ENCODE measurements at places on chromosomes 2 and 18. TPM values are rescaled to one million over a fixed set of nuclear protein-coding genes. Genes with fewer than 3 reads are reported as not detected.

DNA sequence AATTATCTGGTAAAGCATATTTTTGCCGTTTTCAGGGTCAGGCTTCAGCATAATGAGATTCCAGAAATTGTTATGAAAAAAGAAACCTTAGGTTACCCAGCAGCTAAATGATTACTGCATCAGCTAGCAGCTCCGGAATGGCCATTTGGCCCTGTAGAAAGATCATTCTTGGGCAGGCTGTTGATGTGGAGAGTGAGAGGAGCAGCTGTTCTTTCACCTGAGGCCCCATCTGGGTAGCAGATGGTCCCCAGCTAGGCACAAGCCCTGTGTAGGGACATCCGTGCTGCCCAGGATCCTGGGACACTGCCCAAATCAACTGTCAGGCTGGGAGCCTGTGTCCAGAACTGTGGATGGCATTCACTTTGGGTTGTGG, 61.8 kb downstream of the NEDD4L start:
- no peak for DNase-seq

DNA sequence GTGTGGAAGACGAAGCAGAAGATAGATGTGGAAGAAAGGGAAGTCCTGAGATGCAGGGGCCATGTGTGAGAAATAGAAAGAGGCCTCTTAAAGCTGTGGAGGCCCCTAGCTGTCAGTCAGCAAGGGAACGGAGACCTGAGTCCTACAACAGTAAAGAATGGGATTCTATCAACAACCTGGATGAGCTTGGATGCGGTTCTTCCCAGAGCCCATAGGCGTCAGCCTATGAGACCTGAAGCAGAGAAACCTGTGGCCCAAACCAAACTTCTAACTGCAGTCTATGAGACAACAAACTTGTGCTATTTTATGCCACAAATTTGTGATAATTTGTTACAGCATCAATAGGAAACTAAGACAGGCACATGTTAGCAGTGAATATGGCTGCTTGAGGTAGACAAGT, 583.7 kb downstream of the ADCYAP1 start:
- DNase-seq, result no peak

GRCh38 chr18:32257084-32257785, 67.4 kb downstream of the MEP1B start:
- no peak for DNase-seq

GRCh38 chr2:3571284-3571683, 3.8 kb upstream of the RPS7 start:
- no peak for DNase-seq

GRCh38 chr2:240505910-240506309, 51.9 kb downstream of the ANKMY1 start:
- no peak for DNase-seq

- no peak for DNase-seq
Measured at GRCh38 chr2:182503886-182504285, 77.0 kb upstream of the PDE1A start.

DNA sequence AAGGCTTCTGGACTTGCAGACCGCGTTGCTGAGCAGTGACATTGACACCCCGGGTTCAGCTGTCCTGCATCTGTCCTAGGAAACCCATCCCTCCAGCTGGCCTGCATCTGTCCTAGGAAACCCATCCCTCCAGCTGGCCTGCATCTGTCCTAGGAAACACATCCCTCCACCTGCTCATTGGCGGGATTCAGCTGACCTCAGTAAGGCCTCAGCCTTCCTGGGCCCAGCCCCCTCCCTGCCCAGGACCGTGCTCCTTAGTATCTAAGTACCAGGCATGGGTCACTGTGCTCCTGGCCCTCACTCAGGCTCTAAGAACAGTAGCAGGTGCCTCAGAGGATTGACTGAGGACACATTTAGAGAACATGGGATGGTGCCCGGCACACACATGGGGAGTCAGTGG, 1.2 kb downstream of the MLPH start:
- no peak for DNase-seq

- no peak for DNase-seq
Measured at GRCh38 chr2:8515864-8516533, 165.9 kb upstream of the ID2 start.

- DNase-seq, result no peak
Measured at GRCh38 chr2:220356076-220356475, 728.6 kb downstream of the SLC4A3 start.

DNA sequence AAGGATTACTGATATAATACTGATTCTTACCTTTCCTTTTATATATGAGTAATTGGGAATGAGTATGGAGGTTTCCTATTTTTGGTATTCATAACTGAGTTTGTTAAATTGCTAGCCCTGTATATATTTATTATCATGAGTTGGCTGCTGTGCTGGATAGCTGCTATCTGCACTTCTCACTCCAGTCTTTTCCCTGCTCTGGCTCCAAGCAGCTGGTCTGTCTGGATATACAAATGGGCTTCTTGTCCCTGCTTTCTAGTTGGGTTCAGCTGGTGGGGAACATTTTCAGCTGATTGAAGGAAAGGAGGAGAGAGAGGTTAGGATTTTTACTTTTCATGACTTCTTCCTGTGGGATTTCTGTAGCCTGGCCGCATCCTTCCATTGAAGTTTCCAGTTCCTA, 41.2 kb downstream of the AGFG1 start:
- DNase-seq, result no peak

- no peak for DNase-seq
Measured at GRCh38 chr2:11652553-11652952, 17.4 kb downstream of the NTSR2 start.

- DNase-seq, result no peak
Measured at GRCh38 chr2:101188683-101189405, 37.7 kb upstream of the TBC1D8 start.

DNA sequence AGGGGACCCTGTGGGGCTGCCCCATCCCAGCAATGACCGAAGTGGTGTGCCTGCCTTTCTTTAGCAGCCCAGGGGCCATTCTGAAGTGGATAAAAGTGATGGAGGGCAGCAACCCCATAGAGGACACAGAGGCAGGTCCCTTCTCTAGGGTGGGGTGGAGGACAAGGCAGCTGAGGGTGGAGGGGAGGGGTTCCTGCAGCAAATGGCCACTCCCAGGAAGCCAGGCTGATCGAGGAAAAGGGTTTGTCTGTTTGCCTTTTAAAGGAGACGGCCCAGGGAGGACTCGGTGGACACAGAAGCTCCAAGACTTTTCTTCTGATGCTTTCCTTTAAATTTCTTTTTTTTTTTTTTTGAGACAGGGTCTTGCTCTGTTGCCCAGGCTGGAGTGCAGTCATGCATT, 272.8 kb downstream of the TWIST2 start:
- no peak for DNase-seq

DNA sequence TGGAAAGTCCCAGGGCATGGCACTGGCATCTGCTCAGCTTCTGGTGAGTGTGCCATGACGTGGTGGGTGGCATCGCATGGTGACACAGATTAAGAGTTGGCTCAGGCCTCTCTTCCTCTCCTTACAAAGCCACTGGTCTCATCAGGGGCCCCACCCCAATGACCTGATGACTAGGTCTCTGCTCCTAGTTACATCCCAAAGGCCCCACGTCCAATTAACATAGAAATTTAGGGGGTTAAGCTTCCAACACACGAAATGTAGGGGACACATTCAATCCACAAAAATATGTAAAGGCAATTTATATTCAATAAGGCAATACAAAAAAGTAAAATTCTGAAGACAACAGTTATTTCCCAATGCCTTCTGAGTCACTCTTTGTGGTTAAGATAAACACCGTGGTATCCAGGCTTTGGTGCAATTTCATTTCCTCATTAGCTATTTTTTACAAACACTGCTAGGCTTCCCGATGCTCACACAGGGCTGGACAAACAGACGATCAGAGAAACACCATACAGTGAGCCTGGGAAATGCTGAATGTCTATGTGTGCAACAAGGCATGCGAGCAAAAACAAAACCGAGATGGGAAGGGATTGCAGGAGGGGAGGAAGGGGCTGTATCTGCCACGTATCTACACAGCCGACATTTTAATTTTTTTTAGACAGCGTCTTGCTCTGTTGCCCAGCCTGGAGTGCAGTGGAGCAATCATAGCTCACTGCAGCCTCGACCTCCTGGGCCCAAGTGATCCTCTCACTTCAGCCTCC, 67.2 kb downstream of the MBP start:
- DNase-seq, result peak; percentile 85

GRCh38 chr18:37965572-37965970, 400.0 kb upstream of the CELF4 start:
- no peak for DNase-seq

- DNase-seq, result no peak
Measured at GRCh38 chr2:120606931-120607330, 128.7 kb upstream of the GLI2 start.

DNA sequence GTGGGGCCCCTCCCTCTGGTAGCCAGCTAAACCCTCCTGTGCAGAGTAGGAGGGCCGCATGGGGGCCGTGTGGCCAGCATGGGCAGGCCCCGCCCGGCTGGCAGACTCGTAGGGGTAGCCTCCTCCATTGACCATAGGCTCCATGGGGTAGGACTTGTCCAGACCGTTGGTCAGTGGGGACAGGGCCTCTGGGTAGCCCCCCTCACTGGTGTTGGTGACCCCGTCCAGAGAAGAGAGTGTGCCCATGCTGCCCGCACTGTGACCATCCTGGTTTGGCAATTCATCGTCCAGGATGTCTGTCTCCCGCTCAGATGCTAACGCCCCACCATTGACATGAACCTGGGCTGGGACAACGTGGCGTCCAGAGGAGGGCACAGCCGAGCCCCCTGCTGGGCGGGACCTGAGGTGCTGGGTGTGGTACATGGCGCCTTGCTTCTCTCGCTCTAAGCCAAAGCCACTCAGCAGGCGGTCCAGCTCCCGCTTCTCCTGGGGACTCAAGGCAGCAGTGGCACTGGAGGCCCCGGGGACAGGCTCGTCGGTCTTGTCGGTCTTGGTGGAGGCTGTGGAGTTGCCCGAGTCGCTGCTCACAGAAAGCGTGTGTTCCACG, 154.3 kb downstream of the TNS1 start:
- DNase-seq, result no peak

DNA sequence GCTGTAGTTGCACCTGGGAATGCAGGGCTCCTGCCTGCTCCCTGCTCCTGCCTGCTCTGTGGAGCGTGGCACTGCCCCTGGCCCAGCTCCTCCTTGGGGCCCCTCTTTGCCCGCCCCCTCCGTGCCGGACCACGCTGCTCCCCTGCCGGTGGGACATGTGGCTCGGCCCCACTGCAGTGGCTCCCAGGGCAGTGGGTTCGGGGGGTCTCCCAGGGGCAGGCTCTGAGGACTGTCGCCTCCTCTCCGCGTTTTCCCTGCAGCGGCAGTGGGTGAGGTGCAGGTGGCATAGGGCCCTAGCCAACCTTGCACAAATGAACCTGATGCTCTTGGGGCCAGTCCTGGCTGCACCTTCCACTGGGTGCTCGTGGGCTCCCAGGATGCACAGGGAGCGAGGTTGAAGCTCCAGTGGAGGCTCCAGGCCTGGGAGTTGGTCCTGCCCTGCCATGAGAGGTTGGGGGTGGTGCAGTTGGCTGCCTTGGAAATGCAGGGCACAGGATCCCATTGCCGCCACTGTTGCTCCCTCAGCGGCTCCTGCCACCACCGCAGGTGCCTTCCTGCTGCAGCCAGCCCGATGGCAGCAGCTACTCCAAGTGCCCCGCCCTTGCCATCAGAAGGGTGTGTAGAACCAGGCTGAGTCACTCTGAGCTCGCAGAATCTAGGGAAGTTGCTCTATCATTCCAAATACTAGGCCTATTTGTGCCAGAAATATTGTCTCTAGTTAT, 313.1 kb upstream of the SYT4 start:
- DNase-seq, result no peak

DNA sequence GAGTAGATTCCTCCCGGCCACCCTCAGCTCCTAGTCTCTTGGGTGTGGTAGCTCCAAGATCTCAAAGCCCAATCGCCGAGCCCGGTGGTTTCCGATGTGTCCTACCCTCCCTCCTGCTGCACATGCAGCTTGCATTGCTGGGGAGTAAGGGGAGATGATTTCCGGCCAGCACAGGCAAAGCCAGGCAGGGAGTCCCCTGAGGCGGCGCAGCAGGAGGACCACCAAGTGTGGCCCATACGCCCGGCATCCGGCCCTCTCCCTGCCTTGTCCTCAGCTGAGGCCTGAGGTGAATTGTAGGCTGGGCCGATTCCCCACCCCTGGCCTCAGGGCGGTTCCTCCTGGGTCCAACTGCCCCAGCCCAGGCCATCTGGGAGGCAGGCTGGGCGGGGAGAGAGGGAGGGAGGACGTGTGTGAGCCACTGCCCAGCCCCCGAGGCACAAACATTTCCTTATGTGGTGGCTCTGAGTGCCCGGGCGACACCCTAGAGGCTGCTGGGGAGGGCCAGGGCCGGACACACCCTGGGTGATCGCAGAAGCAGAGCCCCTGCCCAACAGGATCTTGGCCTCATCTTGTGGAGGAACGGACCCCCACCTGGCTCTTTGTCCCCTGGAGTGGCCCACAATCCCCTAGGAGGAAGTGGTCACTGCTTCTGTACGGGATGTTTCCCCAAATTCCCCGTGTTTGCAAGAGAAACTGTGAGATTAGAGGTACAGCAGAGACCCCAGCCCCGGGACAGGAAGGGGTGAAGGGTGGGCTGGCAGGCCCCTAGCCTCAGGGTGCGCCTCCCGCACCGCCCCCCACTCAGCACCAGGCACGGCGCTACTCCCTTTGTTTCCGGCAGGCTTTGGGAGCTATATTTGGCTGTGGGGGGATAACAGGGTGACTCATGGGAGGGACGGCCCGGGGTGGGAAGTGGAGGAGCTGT, 41.9 kb upstream of the PTMA start:
- peak; percentile 82 for DNase-seq

DNA sequence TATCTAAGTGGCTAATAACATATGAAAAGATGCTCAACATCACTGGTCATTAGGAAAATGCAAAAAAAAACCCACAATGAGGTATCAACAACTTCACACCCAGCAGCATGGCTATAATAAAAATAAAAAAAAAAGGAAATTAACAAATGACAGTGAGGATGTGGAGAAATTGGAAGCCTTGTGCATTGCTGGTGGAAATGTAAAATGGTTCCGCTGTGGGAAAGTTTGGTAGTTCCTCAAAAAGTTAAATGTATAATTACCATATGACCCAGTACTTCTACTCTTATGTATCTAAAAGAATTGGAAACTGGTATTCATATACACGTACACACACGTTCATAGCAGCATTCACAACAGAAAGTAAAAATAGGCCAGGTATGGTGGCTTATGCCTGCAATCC, 15.5 kb upstream of the CACNB4 start:
- DNase-seq, result no peak

DNA sequence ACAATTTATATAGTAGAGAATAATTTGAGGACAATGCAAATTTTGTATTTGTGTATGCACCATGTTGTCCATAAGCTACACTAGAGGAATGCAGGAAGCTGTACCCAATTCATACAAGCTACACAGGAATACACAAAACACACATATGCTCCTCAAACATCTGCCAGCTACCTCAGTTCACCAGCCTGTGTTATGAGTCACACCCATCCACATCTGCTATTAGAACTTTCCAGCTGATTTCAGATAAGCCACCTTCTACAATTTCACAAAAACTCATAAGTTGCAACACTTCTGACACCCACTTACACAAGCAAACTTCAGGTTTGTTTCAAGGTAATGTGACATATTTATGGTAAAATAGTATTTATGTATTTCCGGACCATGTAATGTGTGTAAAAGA, 438.9 kb downstream of the SATB2 start:
- DNase-seq, result no peak

GRCh38 chr18:10424585-10425307, 29.7 kb upstream of the APCDD1 start:
- no peak for DNase-seq

The SLC9A4 gene
- 0.14 TPM for total RNA-seq

The ALPP gene
- not detected for total RNA-seq

The PLEK gene
- 569 TPM for total RNA-seq

The CPLX4 gene
- total RNA-seq, result not detected

The DOK1 gene
- total RNA-seq, result 34.4 TPM

The PLEKHH2 gene
- total RNA-seq, result 0.26 TPM

The G6PC2 gene
- total RNA-seq, result not detected

The CWC22 gene
- total RNA-seq, result 19.4 TPM

The SCN3A gene
- not detected for total RNA-seq

The FABP1 gene
- total RNA-seq, result not detected

The VWA3B gene
- not detected for total RNA-seq

The RAB1A gene
- total RNA-seq, result 136 TPM
